T follicular helper cell (primary cell): ENCODE measurements at places on chromosomes 2 and 18.

DNA sequence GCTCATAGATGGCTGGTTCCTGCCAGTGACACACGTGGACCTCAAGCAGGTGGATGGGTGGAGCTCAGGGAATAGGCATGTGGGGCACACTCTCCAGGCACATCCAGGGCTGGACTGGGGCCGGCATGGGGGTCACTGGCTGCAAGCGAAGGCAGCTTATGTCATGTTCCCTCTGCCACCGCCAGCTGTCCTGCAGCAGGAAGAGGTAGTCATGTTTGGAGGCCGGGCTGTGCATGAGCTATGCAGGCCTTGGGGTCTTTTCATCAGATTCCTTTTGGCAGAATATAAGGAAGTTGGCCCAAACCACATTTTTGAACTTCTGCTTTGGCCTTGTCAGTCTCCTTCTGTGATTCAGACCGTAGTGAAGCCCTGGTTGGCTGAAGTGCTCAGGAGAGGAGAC lies 61.5 kb downstream of the AGAP1 start:
- no peak for DNase-seq

DNA sequence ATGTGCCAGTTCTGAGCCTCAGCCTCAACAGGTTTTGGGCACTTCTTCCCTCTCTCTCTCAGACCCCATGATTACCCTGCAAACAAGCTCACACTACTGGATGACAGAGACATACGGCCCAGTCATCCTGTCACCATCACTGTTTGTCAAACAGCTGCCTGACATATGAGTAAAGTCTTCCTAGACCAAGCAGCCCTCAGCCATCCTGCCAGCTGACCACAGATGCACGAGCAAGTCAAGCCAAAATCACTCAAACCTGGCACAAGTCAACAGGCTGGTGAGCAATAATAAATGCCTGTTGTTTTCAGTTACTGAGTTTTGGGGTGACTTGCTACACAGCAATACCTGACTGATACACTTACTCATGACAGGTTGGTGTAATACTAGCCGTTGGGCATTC lies 75.5 kb upstream of the KLF7 start:
- no peak for DNase-seq

- DNase-seq, result no peak
These were observed 71.4 kb upstream of the ZNF385B start for GRCh38 chr2:179932786-179933185.

GRCh38 chr2:43569921-43570320 lies 25.9 kb downstream of the THADA start:
- no peak for DNase-seq

DNA sequence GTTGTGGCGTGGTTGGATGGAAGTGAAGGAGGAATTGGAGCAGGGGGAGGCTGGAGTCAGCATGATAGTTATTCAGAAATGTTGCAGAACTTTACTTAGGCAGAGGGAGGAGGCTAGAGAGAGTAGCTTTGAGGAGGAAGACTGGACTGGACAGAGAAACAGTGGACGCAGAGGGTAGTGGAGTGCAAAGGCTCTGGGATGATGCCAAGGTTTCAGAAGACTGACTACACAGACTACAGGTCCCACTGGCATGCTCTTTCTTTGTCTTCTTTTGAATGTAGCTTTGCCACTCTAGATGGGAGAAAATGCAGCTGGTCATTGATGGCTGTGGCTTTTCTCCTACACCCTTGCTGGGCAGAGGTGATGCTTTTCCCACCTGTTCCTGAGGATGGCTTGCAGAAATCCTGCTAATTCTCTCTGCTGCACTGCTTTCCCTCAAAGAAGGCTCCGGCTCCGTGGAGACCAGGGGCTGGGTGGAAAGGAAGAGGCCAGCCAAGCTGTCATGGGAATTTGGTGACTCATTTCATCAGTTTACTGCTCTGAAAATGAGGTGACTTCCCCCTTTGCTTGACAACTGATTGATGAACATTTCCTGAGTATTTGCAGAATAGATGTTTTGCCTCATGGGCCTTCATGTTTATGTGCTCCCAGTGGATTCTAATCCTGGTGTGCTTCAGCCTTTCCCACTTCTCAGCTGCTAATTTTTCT lies 42.4 kb downstream of the MEIS1 start:
- DNase-seq, result no peak

DNA sequence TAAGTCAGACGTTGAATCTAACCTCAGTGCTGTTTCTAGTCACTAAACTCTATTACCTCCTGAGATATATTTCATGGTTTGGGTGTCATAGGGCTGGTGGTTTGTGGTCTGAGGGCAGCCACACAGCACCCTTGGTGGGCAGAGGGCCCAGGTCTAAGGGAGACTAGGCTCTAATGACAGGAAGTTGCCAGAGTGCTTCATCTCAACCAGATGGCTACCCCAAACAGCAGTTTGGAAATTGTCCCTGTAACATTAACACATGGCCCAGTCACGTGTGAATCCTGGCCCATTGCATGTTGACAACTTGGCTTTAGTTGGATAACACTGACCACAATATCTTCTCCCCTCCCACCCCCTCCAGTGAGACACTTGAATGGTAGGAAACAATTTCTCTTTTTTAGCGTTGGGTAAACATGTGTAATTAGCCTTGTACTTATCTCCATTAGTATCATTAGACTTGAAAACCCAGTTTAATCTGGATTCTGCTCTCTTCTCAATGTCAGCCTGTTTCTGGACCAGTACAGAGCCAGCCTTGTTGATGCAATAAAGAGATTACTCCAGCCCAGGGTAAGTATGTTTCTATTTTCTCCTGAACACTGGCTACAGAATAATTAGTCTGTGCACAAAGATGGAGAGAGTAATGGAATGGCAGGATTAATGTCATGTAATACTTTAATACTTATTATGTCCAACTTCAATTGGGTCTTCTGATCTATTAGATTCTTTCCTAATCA lies 187.8 kb upstream of the SIX3 start:
- DNase-seq, result no peak

- no peak for DNase-seq
These were observed 222.5 kb upstream of the COPS8 start for GRCh38 chr2:236862961-236863728.
